ENCODE measurements at places on chromosomes 4 and X.

- DNase-seq = peak; percentile 55
Measured at GRCh38 chr4:3044870-3045819, 29.2 kb downstream of the HTT-AS start.

DNA sequence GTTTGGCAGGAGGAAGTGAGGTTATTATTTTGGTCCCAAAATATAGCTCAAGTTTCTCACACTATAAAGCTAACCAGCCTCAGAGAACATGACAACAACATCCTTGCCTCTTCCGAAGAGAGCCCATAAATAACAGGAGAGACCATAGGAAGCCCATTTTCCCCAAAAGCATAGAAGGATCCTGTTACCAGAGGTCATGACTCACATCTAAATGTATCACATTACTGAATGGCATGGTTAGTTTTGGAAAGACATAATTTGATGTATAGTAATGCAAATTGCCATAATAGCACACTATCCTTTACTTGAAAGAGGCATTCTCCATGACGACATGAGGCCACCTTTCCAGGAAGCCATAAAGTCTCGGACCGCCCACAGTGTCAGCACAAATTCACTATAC is 238.8 kb upstream of the GRIA3 start:
- DNase-seq = no peak

DNA sequence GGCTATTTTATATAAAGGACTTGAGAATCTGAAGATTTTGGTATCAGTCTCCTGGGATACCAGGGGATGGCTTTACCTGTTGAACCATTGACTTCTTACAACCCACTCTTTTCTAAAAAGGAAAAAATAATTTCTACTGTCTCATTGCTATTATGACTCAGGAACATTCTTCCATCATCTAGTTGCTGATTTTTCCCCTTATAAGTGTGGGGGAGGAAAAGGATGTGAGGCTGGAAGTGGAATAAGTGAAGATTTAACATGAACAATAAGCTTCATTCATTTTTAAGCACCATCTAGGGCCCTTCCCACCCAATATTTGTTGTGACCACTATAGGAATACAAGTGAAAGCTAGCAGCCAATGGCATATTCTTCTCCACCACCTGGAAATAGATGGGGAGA is 10.6 kb upstream of the MND1 start:
- no peak for DNase-seq

DNA sequence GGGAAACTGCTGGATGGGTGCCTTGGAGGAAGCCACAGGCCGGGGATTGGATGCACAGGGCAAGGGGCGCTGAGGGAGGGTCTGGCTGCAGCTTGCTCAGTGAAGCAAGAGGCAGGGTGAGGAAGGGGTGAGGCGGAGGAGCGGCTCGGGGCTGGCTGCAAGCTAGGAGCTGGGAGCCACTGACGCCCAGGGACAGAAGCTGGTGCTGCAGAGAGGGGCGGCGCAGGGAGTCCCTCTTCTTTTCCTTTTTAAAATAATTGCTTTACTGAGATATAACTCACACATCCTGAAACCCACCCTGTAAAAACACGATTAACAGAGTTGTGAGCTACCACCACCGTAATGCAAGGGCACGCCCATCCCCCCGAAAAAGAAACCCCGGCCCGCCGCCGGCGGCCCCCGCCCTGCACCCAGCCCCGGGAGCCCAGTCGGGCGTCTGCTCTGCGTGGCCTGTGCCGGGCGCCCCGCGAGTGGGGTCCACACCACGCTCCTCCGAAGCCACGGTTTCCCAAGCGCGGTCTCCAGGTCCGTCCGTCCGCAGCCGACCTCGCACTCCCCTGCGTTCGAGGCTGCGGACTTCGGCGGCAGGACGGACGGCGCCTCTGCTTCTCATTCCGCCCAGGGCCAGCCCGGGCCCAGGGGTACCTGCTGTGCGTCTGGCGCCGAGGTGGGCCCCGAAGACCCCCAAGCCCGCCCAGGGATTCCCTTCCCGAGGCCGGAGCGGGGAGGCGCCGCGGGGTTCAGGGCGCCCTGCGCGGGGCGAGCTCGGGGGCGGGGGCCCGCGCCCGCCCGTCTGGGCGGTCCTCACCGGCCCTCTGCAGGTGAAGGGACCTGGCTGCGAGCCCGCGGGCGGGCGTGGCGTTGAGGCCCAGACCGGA is 866 bp upstream of the UVSSA start:
- peak; percentile 35 for DNase-seq

- no peak for DNase-seq
Measured at GRCh38 chr4:170741856-170742255, 652.1 kb upstream of the AADAT start.
